Stimulated activated CD4-positive, alpha-beta T cell treated with anti-CD3 and anti-CD28 coated beads, Interleukin-2, amount 100 ng/mL, for 4 hours (primary cell): ENCODE measurements at places on chromosomes 3 and 15.

- no peak for DNase-seq
Measured at GRCh38 chr3:161020256-161020655, 84.9 kb downstream of the B3GALNT1 start.

DNA sequence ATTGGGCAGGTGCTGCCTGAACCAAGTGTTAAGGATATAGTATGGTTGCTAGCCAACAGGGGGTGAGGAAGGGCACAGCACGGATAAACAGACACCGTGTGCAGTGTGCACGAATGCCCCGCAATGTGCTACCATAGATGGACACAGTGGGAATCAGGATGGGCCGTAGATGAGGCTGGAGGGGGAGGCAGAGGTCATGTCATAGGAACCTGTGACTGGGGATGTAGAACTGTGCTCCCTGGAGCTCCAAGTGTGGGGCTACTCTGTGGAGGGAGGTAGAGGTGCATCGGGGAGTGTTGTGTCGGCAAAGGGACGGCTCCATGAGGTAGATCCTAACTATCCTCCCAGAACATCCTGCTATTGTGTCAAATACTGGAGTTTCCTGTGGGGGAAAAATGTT is 102.5 kb downstream of the TNIK start:
- no peak for DNase-seq

DNA sequence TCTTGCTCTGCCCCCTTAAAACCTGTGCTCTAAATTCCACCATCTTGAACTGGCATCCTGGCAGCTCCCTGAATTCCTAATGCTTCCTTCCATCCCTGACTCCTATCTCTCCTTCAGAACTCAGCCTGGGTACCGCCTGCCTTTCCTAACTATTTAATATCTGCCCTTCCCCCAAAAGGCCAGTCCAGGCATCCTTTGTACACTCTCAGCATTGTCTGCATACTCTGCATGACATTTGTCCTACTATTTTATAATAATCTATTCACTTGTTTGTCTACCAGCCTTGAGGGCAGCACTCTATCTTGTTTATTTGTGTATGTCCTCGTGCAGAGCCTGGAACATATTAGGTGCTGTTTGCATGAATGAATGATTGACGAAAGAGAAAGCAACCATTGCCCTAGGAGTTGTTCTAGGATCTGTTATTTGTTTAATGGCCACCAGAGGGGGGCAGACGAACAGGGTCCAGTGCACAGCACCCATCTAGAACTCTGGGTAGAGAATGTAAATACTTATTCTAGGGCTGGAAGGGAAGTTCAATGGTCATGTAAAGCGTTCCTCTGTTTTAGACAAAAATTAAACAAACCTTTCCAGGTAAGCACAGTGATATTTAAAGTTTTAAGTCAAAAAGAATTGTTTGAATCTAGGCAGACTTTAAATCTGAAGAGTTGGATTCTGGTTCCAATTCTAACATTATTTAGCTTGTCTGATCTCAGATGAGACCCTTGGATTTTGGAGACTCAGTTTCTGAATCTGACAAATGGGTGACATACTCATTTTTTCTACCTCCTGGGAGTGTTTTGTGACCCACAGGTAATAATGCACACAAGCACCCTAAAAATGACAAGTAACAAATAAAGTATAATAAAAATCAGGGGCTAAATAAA is 125.8 kb upstream of the GALNT15 start:
- peak; percentile 12 for DNase-seq

GRCh38 chr3:37475435-37475834 is 301.1 kb upstream of the LRRFIP2 start:
- DNase-seq, result no peak

- no peak for DNase-seq
Measured at GRCh38 chr15:91611561-91612323, 241.8 kb upstream of the SLCO3A1 start.

- DNase-seq, result no peak
Measured at GRCh38 chr3:139201446-139202225, 142.2 kb upstream of the MRPS22 start.

DNA sequence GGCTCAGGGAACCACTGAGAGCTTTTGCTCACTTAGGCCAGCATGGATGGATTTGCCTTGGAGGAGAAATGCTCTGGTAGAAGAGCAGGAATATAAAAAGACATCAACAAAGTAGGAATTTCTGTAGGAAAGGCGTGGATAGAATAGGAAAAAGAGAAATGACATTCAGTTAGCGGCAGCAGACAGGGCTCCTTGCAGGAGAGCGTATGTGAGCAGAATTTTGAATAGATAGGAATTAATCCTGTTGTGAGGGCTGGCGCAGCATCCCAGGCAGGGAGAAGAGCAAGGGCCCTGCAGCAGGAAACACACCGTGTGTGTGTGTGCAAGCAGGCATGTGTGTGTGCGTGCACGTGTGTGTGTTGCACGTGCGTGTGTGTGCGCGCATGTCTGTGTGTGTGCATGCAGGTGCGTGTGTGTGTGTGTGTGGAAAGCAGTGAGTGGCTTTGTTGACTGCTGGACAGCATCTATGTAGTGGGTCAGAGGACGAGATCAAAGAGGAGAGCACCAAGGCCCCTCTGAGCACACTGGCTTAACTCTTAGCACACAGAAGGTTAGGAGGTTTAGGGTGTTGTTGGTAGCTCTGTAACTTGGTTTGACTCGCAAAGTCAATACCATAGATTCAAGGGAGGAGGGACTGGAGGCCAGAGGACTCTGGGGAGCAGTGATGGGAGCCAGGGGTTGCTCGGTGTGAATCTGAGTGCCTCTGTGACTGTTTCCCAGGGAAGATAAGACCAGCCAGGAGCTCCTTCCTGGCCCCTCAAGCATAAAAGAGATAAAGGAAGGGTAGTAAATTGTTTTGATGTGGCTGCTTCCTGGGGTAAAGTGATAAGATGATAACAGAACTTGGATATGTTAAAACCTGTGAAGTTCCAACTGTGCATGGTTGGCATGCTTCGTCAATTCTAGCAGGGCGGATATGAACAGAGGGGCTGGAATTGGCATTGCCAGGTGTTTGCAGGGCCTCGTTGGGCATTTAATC is 639.5 kb downstream of the NR2F2 start:
- DNase-seq, result no peak

DNA sequence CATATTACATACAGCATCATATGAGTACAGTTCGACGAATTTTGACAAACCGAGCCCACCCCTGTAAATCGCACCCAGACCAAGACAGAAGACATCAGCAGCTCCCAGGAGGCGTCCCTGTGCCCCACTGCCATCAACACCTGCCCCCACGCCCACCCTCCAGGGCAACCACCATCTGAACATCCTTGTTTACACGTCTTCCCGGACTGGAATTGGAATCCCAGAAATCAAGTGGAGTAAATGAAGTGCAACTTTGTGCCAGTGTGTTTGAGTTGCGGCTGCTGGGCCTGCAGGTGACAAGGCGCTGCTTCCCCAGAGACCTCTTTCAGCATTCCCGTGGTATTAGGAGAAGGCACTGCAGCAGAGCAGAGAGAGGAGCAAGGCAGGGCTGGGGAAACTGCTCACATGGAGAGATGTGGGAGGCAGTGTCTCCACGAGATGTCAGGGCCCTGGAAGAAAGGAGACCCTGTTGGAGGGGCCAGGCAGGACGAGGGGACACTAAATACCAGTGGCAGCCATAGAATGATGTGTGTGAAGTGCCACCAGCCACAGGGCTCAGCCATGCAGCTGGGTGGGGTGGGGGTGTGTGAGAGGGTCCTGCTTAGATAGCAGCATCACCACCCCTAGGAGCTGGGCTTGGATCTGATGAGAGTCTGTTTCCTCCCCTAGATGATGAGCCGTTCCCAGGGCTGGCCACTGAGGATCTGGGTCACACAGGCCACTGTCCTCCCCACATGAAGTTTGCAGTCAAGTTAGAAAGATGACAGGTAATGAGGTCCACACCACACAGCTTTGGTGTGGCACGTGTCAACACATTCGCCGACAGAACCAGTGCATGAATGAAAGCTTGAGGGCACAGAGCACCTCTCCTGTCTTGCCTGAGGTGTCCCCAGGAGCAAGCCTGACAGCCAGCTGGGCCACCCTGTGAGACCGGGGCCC is 33.4 kb upstream of the PCSK6 start:
- DNase-seq, result no peak

DNA sequence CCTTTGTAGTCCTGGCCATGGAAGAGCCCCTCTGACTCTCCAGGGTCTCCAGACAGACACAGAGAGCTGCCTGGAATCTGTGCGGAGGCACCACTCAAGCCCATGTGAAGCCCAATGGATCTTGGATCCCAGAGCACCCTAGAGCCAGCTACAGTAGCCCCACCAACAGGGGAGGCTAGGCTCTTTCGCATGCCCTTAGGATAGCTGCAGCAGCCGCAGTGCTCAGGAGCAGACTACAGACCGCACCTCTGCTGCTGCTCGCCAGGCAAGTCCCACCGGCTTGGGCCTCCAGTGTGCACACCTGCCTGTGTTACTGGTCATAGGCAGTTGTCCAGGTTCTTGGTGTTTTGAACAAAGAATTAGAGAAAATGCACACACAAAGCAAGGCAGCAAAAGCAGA is 131.6 kb downstream of the SPATA16 start:
- DNase-seq, result no peak

- no peak for DNase-seq
Measured at GRCh38 chr3:43025423-43025822, 46.3 kb downstream of the GASK1A start.

- DNase-seq, result no peak
Measured at GRCh38 chr3:115418583-115418982, 204.7 kb upstream of the GAP43 start.

DNA sequence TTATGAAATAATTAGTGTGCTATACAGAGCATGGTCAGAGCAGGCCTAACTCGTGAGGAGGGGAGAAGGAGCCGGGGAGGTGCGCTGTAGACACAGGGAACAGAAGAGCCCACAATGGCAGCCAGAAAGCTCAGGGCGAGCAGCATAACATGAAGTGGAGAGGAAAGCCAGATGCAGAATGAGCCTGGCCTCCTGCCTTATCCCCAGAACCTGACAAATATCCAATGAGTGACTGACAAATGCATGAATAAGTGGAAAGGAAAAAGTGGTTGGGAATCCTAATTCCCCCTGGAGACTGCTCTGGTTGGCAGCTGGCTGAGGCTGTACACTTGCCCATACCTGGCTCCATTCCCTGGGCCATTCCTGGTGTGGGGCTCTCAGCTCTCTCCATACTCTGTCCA is 9.2 kb upstream of the MST1R start:
- no peak for DNase-seq

DNA sequence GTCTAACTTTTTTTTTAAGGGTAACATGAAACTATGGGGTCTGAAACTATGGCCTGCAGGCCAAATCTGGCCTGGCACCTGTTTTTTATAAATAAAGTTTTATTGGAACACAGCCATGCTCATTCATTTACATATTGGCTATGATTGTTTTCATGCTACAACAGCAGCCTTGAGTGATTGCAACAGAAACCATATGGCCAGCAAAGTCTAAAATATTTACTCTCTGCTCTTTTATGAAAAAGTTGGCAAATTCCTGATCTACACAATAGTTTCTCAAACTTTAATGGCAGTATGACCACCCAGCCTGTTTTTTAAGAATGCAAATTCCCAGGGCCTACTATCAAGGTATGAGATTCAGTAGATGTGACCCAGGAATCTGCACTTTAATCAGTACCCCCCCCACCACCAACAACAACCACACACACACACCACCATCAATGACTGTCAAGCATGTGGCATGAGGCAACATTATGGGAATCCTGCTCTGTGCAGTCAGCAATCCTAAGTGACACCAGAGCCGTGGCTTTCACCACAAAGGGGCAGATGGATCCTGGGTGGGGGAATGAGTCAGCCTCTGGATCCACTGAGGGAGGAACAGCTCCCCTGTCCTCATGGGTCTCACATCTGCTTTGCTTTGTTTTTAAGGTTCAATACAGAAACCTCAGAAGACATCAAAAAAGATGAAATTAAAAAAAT is 142.8 kb downstream of the NTRK3 start:
- no peak for DNase-seq

DNA sequence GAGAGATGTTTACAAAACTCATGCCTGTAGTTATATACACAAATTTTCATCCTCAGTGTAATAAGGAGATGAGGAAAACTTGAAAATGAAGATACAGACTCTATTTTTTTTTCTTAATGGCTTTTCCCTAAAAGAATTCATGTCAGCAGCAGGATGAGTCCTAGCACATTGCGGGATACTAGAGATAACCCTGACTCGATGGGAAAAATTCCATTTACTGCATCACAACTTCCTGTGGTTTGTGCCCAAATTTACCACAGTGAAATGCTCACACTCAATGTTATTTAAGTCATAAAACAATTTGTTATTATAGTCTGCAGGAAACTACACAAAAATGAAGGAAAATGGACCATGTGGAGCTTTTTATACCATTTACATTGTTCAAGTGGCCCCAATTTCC is 581.9 kb upstream of the ZNF717 start:
- no peak for DNase-seq

DNA sequence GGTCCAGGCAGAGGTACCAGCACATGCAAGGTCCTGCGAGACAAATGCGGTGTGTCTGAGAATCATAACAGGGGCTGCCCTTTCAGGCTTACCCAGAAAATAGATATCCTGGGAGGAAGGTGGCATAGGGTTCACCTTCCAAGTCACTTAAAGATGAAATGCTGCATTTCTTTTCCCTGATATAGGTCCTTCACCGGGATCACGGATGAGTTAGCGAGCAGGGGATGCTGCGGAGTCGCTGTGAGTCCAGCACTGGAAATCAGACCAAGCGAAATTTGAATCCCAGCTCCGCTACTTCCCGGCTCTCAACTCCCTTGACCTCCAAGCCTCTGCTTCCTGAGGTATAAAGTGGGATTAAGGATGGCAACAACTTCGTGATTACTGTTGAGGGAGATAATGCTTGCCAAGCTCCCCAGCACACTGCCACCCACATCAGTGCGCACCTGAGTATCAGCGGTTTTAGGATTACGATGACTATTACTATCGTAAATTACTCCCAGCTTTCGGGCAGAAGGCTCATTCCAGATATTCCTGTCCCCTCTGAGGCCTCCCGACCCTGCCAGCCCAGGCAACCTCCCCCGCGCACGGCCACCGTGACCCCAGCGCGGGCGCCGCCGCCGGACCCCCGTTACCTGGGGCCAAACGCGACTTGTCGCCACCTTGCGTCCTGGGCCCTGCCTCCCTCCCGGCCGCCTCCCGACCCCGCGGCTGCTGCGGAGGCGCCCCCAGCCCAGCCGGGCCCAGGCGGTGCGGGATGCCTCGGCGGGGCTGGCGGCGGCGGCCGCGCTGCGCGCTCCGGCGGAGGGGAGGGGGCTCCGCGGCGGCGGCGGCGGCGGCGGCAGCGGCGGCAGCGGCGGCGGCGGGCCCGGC is 589 bp upstream of the GPR27 start:
- DNase-seq, result no peak

DNA sequence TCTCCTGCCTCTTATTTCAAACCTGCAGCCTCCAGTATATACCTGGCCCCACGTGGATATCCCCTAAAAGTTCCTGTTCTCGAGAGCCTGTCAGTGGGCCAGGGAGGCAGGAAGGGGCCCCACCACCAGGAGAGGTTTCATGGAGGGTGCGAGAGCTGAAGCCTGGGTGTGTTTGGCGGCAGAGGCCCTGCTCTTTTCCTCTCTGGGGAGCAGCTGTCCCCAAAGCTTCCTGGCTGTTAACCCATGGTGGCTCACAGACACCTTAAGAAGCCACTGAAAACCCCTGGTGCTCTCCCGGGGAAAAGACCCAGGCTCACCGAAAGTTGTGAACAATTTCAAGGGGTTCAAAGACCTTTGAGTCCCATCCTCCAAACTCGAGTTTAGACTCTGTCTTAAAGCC is 1.1 kb downstream of the PRRT3 start:
- DNase-seq, result no peak

- no peak for DNase-seq
Measured at GRCh38 chr3:193775421-193776077, 182.5 kb downstream of the OPA1 start.
